Esophagus squamous epithelium (tissue), 5 donors: ENCODE measurements at places on chromosomes 12 and 14.

- DNase-seq = no peak
Observed at GRCh38 chr14:104069541-104069940, 16.0 kb upstream of the ASPG start.

DNA sequence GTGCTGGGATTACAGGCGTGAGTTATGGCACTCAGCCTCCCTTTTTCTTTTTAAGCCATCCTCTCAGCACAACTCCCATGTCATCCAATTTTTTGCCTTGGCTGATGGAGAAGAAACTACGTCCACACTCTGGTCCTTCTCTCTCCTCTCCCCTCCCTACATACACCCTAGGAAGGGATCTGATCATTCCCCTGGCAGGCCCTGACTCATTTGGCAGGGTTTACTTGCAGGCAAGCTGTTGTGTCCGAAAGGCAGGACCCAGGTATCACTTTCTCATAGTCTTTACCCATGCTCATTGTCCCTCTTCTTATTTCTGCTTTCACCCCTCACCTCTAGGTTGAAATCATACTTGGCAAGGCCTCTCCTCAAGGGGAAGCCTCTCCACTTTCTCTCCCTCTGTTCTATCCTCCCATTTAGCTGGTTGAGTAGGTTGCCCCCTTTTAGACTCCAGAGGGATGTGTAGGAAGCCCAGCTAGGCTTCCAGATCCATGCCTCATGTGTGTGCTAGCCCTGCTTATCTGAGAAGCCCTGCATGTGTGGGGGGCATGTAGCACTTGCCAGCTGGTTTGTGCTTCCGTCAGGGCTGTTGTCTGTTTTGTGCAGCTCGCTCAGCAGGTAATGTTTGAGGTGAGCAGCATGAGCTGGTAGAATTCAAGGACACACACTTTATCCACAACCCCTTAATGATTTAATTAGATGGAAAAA is 14.8 kb downstream of the GPR19 start:
- DNase-seq = no peak

DNA sequence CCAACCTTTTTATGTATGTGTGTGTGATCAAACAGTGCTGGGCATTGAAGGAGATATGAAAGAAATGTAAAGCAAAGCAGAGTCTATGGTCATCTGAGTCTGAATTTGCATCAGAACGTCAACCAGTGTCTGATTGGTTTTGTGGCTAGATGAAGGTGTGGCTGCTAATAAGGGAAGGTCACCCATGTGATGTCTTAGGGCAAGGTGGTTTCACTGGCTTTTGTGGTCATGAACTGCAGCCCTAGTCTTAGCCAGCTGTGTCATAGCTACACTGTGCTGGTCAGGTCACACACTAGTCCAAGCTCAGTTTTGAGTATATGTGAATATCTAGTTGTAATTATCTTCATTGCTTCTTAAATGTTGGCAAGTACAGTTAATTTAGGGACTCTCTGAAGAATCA is 105.8 kb downstream of the TGFB3 start:
- no peak for DNase-seq

DNA sequence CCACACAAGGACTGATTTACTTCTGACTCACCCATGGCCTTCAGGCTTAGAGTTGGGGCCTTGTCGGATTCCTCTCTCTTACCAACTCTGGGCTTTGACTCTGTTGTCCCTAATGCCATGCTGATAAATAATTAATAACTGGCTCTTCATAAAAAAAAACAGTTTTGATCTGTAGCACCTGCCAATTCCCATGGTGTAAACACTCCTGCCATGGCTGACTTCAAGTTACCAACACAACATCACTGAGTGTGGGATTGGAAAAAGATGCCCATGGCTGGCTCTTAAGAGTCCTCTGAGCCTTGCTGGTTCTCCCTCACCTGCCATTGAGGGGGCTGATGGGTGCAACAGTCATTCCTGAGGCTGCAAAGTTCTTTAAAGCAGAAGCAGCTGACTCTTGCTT is 104.8 kb downstream of the KIF26A start:
- DNase-seq = no peak

DNA sequence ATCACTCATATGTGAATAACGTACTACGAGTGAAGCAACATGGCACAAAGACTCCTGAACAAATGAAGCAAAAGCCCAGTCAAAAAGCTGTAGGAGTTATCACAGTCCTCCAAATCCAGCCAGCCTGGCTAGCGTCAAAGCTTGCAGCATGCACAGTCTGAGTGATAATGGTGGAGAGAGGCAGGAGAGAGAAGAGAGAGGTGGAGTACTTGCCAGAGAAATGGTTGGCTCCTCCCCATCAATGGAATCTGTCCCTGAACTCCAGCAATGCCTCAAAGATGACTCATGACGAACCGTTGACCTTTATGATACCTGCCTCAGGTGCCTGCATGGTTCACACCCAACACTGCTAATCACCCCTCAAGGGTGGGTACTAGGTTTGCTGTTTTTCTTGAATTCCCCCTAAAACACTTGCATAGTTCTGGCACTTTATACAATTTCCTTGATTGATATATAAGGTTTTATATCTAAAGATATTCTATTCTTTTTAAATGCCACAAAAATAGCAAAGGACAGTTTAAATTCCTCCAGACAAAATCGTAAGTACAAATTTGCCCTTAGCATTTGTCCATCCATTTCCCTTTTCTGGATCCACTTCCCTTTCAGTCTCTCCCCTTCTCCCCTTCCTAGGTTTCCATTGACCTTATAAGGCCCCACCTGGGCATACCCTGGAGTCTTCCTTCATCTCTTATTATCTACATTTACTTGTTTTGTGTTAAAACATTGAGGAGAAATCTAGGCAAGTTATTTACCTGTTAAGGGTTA is 10.2 kb downstream of the ARHGDIB start:
- DNase-seq = no peak

DNA sequence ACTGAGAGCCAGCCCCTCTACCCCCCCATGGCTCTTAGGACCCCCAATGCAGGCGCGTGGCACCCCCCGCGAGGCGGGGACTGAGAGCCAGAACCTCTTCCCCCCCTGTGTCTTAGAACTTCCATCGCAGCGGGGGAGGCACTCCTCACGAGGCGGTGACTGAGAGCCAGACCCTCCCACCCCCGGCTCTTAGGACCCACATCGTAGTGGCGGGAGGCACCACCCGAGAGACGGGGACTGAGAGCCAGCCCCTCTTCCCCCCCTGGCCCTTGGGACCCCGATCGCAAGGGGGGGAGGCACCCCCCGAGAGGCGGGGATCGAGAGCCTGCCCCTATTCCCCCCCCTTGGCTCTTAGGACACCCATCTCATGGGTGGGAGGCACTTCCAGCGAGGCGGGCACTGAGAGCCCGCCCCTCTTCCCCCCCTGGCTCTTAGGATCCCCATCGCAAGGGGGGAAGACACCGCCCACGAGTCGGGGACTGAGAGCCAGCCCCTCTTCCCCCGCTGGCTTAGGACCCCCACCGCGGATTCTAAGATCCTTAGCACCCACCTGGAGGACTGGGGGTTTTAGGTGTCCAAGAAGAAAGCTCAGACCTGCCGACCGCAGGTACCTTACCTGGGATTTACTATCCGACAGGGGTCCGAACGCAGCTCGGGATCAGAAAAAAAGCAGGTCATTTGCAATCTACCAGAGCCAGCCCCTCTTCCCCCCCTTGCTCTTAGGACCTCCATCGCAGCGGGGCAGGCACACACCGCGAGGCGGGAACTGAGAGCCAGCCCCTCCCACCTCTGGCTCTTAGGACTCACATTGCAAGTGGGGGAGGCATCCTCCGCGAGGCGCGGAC is 44.9 kb downstream of the DDX11 start:
- DNase-seq = no peak

DNA sequence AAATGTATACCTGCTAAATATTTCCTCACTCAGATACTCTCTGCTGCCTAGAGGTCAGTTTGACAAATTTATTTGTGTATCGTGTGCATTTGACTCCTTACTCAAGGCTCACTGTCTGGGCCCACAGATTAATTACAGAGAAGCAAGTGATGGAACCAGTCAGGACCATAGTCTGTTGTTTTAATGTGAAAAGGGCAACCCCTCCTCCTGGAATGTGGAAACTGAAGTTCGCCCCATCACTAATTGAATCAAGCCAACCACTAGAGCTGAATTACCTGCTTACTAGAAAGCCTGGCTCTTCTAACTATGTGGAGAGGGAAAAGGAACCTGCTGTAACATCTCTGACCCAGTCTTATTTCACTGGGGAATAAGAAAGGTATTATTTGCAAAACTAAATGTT is 199.9 kb upstream of the KRR1 start:
- DNase-seq = no peak

GRCh38 chr14:58088961-58089360 is 63.1 kb downstream of the ARMH4 start:
- no peak for DNase-seq

GRCh38 chr12:979349-979748 is 11.7 kb upstream of the ERC1 start:
- no peak for DNase-seq
